ENCODE measurements at places on chromosomes 7 and 10.
A peak's percentile ranks its signal among the peaks of the same experiment; 100 is the strongest.

GRCh38 chr7:95694334-95694733, 78.0 kb upstream of the DYNC1I1 start:
- DNase-seq = no peak

GRCh38 chr10:120415709-120416330, 41.2 kb upstream of the PLPP4 start:
- DNase-seq = no peak

- DNase-seq = no peak
These were observed 2.9 kb upstream of the ATP6V0E2 start for GRCh38 chr7:149870701-149871483.

- DNase-seq = no peak
These were observed 86.7 kb downstream of the RGS10 start for GRCh38 chr10:119455609-119456434.

- DNase-seq = no peak
These were observed 164.6 kb upstream of the KCTD7 start for GRCh38 chr7:66464059-66464458.

- no peak for DNase-seq
These were observed 730.9 kb downstream of the GRID1 start for GRCh38 chr10:85635650-85636049.

DNA sequence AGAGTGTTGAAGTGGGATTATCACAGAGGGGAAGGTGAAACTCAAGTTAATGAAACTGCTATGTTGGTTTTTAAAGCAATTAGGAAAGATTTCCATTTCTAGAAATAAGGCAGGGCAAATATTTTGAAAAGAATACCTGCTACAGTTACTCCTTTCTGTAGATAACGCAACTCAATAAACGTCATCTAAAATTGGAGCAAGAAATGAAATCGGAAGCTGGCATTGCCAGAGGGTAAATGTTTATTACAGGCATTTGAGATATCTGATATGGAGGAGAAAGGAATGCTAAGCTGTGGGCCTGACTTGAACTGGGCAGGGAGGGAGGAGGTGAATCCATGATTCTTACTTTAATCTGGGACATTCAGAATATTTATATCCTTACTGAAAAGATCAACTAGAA, 217.0 kb upstream of the ADARB2 start:
- DNase-seq = no peak

DNA sequence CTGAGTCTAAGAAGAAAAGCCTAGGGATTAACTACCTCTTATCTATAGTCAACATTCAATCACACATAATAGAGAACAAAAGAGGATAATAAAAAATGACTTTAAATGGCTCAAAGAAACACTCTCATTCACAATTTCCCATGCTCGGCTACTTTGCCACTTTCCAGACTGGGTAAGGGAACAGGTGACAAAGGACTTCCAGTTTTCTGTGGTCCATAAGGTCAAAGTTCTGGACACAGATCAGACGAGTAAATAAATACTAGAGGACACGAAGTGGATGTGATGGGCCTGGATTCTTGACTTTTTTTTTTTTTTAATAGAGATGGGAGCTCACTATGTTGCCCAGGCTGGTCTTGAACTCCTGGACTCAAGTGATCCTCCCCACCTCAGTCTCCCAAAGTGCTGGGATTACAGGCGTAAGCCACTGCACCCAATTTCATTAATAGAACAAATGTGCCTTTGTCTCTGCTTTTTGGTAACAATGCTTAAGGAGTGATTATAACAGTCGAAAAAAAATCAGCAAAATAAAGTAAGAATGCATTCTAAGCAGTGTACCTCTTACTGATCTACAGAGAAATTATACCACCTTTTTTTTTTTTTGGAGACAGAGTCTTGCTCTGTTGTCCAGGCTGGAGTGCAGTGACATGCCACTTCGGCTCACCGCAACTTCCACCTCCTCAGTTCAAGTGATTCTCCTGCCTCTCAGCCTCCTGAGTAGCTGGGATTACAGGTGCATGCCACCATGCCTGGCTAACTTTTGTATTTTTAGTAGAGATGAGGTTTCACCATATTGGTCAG, 70.6 kb downstream of the WAPL start:
- no peak for DNase-seq

DNA sequence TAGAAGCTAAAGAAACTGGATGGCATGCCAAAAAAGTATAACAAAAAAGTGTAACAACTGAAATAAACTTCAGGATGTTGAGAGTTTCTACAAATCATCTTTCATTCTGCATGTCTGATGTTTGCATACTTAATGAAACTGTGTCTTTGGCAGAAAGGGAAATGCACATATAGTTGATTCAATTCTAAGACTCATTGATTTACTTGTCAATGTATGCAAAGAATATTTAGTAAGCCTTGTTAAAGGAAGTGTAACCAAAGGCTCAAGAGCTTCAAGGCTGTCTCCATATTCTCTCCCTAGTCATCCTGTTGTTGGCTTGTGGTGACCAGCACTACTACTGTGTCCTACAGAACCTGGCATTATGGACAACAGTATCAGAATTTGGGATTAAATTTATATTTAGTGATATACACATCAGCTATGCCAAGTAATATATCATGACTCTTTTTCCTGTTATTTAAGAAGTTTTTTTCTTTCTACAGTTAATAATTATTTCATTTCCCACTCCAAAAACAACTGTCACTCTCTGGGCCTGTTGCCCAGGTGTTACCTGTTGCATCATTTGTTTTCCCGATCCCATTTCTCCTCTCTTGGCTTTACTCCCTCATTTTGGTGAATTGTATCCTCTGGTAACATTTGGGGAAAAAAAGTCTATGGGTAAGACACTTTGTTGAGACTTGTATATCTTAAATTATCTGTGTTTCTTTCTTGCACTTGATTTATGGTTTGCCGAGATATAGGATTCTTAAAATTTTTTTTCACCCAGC, 226.6 kb upstream of the BMPER start:
- DNase-seq = no peak

GRCh38 chr7:81600608-81601007, 169.2 kb downstream of the HGF start:
- no peak for DNase-seq

- no peak for DNase-seq
These were observed 434.4 kb upstream of the MGMT start for GRCh38 chr10:129032372-129033313.

DNA sequence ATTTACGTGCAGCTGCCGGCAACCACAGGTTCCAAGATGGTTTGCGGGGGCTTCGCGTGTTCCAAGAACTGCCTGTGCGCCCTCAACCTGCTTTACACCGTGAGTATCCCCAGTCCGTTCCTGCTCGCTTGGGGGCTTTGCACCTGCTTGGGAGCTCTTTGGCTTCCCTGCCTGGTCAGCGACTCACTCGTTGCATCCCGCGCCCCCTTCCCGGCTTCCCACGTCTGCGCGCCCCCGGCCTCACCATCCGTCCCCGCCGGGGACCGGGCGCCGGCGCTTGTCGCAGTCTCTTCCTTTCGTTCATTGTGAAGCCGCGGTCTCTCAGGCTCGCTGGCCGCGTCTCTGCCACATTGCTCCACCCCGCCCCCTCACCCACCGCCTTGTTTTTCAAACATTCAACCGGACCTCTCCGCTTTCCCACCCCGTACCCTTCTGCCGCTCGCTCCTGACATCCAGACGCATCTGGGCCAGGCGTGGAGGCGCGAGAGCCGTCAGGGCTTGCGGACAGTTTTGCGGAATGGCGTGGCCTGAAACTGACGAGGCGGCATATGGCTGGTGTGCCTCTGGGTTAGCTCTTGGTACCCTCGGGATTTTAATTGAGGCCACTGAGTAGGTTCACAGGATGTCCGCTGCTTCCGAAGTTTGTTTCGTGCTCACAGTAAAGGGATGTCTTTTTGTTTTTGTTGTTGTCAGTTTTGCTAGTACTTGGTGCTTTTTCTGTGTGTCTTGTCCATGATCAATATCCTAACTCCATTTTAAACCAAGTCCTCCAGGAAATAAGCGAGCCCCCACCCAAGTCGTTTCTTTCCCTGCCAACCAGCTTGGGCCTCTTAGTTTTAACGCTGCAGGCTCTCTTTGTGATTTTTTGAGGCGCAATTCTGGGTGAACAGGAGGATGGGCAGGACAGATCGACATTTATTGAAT, 639 bp downstream of the TSPAN13 start:
- DNase-seq = peak; percentile 52

DNA sequence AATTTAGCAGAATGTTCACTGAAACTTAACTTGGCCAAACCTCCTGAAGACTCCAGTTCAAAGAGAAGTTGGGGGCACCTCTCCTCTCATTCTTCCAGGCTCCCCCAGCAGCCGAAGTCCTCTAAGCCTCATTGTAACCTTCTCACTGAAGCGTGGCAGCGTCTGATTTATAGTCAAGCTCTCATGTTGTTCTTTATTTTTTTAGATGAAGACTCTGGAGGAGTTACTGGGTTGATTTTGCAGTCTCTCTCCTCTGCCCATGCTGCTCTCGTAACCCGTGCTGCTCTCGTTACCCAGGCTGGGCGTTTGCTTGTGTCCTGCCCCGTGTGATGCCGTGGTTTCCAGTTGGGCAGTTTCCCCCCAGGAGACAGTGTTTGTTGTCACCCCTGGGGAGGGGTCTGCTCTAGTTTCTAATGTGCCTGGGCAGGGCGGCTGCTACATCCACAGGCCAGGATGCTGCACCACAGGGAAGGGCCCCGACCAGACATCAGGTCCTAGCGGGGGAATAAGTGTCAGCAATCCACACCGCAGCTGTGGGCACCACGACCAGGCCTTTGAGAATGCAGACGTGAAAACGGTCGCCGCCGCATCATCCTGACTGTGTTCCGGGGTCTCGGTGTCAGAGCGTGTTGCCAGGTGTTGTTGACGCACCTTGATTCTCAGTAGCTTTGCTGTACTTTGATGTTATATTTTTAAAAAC, 65.2 kb downstream of the WDR37 start:
- DNase-seq = no peak

- DNase-seq = no peak
These were observed 896.1 kb downstream of the CNTNAP2 start for GRCh38 chr7:147012666-147013065.

- DNase-seq = peak; percentile 28
These were observed 58.0 kb downstream of the PDSS1 start for GRCh38 chr10:26755443-26755903.

DNA sequence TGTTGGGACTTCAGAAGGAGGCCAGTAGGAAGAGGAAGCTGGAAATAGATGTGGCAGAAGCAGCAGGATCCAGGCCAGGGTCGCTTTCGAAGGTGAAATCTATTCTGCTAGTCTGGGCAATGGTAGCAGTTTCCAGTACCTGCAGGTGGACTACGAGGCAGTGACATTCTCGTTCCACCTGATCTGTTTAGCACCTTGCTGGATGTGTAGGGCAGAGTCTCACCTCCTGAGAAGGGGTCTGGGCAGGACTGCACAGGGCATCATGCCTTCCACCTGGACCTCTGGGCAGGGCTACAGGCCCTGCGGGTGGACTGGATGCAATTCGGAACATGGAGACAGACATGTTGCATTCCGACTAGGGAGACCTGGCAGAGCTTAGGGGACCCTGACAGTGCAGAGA, 254.8 kb upstream of the ZNF32 start:
- no peak for DNase-seq

- no peak for DNase-seq
These were observed 474.2 kb downstream of the ADRA2A start for GRCh38 chr10:111551001-111551400.

GRCh38 chr10:60258429-60258797, 131.3 kb downstream of the ANK3 start:
- peak; percentile 18 for DNase-seq

DNA sequence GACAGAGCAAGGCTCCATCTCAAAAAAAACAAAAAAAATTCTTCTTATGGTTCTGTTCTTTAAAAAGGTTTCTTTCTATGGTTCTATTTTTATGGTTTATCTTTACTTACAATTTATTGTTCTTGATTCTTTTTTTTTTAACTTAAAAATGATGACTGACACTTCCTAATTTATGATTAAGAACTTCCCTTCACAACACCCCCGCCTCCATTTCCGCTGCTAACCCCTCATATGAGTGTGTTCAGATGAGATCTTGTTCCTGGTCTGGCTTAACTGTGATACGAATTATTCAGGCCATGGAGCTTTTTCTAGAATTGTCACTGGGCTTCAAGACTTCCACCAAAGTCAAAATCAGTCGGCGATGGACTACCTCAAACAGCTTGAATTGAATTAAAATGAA, 33.9 kb downstream of the PTER start:
- DNase-seq = no peak

GRCh38 chr7:18993933-18994668, 123.3 kb downstream of the TWIST1 start:
- DNase-seq = no peak

DNA sequence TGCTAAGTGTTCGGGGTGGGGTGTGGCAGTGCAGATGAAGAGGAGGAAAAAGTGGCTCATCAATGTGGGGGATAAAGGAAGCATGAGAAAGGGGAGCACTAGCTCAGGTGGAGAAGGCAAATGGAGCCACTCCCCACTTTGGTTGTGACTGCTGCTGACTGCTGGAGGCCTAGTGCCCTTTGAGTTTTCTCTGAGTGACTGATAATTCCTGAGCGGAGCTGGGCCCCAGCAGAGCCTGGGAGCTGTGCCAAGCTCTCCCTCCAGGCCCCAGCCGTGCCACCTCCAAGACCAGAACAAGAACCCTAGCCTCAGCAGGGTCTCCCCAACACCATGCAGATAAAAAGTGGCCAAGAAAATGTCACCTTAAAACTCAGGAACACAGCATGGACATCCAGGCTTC, 9.7 kb upstream of the RASSF4 start:
- DNase-seq = no peak

DNA sequence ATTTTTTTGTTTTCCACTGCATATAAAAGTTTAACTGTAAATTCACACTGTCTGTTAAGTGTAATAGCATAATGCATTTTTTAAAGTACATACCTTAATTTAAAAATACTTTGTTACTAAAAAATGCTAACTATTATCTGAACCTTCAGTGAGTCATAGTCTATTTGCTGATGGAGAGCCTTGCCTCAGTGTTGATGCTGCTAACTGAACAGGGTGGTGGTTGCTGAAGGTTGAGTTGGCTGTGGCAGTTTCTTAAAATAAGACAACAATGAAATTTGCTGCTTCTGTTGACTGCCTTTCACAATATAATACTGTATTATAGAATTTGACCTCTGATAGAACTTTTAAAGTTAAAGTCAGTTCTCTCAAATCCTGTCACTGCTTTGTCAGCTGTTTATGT, 72.3 kb upstream of the GATAD1 start:
- no peak for DNase-seq

- DNase-seq = no peak
These were observed 8.0 kb upstream of the CALHM1 start for GRCh38 chr10:103466734-103467133.

DNA sequence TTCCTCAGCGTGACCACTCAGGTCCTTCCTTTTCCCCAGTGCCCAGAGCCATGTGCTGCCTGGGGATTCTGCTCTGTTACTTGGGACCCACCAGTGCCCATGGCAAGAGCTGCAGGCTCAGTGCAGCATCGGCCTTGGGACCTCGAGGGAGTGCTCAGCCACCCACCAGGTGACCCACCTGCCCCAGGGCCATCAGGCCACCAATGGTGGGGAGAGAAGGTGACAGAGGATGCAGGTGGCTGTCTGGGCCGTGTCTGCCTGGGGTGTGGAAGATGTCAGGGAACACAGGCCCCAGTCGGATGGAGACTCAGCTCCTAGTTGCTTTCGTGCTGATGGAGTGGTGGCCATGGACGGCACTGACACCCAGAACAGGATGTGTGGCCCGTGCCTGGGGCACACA, 104.7 kb upstream of the FAM20C start:
- DNase-seq = no peak

GRCh38 chr10:60125895-60126294, 219.5 kb upstream of the CCDC6 start:
- no peak for DNase-seq

GRCh38 chr7:42959549-42959948, 27.4 kb downstream of the MRPL32 start:
- no peak for DNase-seq
